ENCODE measurements at places on chromosomes 7 and 10.

DNA sequence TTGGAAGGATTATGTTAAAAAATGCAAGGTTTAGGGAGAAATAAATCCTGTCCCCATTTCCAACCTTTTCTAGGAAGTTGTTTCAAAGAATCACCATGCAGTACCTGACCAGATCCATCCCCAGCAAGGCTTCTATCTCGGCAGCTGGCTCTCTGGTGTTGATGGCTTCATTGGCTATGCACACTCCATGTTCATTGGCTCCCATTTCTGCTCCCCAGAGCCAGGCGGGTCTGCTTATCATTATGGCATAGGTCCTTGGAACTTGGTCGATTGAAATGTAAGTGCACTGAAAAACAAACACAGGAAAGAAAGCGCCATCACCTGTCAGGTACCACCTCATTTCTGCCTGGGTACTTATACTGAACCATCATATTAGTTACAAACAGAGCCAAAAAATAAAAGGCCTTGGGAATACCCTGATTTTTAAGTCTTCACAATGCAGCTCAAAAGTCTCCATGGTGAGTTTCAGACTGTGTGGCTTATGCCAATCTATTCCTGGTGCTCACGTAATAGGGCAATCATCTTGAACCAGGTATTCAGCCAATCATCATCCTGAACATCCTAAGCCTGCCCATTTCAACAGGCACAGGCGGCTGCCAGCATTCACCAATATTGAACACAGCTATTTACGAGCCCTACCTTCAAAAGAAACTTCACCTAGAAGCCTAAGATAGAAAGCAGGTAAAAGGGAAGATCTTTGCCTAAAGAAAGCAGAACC is 34.4 kb downstream of the SCRN1 start:
- DNase-seq = no peak

DNA sequence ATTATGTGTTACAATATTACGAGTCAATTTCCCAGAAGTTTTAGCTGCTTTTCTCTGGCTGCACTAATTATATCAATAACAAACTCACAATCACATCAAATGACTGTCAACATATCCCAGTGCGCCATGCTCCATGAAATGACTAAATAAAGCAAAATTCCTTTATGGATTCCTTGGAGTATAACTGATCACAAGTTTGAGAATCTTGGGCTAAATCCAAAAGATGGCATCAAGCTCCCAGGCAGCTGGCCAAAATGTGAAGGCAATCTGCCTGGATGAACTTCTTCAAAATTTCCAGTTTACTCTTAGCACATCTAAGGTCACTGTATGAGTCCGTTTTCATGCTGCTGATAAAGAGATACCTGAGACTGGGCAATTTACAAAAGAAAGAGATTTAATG is 210.8 kb downstream of the CCSER2 start:
- DNase-seq = no peak

- DNase-seq = no peak
These were observed 75.6 kb downstream of the AMZ1 start for GRCh38 chr7:2763597-2763996.

DNA sequence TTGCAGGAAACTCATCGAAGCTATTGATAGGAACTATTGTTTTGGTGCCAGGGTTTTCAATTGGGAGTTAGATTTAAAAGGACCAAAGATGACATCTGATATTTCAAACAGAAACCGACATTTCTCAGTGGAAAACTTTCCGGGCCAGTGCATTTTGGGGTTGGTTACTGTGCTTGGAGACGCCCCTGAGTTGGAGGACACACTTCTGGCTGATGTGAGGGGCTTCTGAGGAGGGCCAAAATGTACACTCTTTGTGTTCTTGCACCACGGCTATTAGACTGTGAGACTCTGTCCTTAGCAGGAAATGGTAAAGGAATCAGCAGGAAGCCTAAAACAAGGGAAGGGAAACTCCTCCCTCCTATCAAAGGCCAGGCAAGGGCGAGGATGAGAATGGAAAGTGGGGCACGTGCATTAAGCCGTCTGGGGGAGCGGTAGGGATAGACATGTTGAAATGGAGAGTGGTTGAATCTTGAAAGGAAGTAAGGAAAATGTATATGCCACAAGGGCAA is 1.8 kb upstream of the SRGN start:
- no peak for DNase-seq

DNA sequence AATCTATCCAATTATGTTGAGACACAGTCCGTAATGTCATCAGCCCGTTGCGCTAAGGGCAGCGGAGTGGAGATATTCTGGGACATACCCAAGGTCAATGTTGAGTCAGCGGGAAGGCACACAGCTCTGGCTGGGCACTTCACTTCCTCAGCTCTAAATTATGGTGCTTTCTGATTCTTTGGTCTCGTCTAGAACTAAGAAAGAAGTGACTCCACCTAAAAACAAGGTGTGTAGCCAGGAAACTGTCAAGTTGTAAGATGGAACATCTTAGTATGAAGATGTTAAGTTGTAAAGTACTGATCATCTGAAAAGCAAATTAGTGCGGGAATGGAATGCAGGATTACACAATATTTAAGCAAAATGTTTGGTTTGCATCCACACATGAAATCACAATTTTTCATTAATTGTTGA is 43.1 kb downstream of the BAIAP2L1 start:
- no peak for DNase-seq

- no peak for DNase-seq
These were observed 25.0 kb upstream of the LOXL4 start for GRCh38 chr10:98292971-98293370.

DNA sequence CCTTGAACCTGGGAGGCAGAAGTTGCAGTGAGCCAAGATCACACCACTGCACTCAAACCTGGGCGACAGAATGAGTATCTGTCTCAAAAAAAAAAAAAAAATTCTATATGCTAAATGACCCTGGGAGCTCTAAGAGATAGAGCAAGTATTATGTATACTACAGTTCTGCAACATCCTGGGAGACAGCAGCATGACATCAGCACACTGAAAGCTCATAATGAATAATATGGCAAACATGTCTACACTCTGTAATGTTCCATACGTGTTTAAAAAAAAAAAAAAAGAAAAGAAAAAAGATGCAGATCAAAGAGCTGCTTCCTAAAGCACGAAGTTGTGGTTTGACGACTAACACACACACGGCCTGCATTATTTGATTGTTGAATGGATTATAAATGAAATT is 72.5 kb downstream of the CUL2 start:
- DNase-seq = no peak

- DNase-seq = no peak
These were observed 396.7 kb downstream of the EXOC4 start for GRCh38 chr7:133649593-133649992.

DNA sequence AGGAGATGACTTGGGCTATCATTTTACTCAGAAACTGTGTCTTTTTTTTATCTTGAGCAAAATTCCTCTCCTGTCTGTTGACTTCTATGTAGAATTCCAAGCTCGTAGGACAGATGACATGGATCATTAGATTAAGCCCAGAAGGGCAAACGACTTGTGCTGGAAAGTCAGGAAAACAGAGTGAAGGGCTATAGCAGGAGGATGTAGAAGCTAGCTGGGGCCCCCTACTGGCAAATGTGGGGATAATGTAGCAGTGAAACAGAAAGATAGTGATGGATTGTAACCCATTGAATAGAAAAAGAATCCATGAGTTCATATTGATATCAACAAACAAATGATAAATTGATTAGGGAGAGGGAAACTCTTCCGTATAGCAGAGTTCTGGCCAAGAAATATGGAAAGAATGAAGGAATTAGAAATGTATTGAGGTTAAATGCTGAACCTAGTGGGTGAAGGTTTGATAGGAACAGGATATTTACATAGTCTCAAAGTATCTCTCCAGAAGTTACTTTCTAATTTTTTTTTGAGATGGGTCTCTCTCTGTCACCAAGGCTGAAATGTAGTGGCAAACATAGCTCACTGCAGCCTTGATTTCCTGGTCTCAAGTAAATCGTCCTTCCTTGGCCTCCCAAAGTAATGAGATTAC is 103.6 kb downstream of the LYZL1 start:
- no peak for DNase-seq

- DNase-seq = no peak
These were observed 154.0 kb upstream of the KLF14 start for GRCh38 chr7:130887957-130888371.

DNA sequence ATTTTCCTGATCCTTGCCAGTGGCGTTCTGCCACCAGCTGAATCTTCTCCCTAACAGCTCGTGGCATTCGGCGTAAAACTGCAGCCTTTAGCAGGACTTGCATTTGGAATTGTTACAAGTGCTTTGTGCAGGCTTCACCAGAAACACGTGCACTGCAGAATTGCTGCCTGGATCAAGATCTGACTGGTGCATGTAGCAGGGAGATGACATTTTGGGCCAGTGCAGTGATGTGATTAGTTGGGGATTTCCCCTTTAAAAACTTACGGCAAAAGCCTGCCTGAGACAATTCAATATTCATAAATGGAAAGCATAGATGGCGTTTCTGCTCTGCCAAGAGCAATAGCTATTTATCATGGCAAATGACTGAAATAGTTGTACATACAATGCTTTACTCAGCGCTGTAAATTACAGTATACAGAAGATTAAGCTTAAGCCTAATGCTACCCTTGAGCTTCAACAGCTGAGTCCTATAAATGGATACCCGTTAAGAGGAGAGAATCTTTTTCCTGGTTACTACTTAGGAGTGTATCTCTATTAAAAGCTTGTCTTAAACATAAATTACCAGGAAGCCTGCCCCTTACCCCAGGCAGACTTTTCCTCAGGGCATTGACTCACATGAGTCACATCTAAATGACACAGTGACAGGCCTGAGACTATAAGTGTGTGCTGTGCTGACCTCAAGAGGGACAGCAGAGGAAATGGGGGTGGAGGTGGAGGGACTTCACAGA is 106.3 kb downstream of the ATXN7L1 start:
- DNase-seq = no peak

DNA sequence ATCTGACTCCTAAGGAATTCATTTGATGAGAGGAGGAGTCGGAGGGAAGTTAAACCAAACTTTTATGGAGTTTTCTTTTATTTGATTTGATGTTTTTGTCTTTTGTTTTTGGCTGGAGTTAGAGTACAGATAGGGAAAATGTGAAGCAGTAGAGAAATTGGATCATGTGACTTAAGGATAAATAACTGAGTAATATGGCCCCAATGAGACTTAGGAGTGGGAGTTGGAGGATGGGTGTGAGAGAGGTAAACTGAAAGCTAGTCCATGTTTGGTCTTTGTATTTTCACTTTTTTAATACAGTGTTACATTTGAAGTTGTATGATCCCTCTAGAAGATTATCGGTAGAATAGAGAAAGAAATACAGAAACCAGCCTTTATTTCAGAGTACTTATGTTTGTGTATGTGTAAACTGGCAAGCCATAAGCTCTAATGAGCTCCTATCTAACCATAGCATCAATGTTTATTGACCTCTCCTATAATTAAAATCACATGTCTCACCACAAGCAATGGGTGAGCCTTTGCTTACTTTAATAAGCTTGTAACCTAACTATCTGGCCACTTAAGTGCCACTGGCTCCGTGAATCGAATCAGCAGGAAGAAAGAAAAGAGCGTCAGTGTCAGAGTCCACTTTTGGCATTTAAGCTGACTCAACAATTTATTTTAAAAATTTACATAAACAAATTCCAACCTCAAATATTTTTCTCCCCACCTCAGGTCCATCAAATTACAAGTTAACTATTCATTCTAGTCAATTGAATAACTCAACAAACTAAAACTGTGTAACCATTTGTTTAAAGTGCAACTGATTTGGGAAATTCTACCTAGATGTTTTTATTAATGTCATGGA is 113.8 kb downstream of the EPDR1 start:
- no peak for DNase-seq

GRCh38 chr10:971613-972012 is 16.6 kb upstream of the GTPBP4 start:
- DNase-seq = no peak
